ENCODE measurements at places on chromosomes 12 and 14.
A peak's percentile ranks its signal among the peaks of the same experiment; 100 is the strongest.

- no peak for DNase-seq
Observed at GRCh38 chr12:106423291-106423690, 65.7 kb downstream of the POLR3B start.

DNA sequence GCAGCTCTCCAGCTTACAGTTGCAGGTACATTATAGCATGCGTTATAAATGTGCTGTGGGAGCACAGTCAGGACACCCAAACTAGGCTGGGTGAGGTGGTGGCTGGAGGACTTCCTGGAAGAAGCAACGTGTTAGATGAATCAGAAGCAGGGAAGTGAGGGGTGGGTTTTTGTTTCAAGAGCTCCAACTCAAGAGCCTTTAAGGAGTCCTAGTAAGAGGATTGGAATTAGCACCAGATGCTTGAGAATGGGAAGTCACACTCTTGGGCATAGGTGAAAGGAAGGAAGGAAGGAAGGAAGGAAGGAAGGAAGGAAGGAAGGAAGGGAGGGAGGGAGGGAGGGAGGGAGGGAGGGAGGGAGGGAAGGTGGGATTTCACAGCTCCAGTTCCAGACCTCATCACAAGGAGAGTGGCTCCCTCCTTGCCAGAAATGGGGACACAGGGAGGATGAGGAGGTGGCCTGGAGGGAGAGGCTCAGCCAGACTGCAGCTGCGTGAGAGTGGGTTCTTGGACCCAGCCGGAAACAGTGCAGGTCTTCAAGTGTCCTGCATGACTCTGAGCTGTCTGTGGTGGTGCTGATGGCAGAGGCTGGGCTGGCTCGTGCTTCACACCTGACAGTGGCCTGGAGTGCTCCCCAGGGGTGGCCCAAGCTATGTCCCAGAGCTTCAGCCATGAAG, 115.7 kb upstream of the GSC start:
- no peak for DNase-seq

GRCh38 chr12:115444346-115444745, 760.4 kb upstream of the TBX3 start:
- DNase-seq, result no peak

DNA sequence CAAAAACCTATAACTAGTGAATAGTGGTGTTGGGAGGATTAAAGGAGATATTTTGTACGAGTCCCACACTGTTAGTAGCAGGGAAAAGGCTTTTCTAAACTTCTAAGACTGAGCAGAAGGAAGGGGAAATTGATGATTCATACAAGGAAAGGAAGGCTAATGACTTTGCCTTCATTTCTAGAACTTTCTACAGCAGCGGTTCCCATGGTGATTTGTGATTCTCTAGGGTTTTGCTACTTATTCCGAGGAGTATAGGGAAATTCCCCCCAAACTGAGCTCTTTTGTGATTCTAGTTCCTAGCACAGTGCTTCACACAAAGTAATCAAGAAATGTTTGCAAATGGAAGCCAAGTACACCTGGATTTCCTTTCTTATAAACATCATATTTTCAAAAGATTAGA, 23.8 kb upstream of the PWP1 start:
- no peak for DNase-seq

GRCh38 chr12:41794336-41794735, 350.3 kb downstream of the GXYLT1 start:
- DNase-seq, result no peak

DNA sequence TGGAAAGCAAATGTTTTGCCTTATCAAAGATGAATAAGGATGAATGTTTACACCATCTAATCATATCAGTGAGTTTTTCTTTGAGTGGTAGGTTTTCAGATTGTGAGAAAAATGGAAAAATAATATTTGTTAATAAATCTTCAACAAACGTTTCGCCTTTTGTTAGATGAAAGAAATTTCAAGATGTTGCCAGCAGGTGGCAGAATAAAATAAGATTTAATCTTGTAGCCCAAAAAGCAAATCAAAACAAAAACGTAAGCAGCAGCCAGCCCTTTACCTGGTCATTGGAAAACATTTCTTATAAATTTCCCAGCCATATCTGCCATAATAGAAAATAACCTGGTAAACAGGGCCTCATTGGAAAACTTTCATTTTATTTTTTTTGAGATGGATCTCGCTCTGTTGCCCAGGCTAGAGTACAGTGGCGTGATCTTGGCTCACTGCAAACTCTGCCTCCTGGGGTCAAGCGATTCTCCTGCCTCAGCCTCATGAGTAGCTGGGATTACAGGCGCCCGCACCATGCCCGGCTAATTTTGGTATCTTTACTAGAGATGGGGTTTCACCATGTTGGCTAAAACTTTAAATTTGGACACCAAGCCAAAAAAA, 15.4 kb upstream of the TMEM120B start:
- no peak for DNase-seq

DNA sequence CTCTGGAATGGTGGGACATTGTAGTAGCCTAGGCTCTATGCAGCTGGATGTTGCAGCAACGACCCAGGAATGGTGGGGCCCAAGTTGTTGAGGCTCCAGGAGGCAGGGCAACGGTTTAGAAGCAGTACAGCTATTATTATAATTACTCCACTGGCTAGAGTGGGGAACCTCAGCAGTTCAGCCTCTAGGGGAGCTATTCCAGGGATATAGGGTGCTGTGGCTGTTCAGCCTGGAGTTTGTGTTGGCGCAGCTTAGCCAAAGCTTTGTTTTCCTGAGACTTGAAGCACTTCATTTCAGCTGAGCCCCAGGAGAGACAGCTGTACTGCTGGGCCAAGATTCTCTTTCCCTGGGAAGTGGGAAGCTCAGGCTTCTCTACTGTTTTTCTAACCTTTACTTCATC, 1023.0 kb upstream of the ATXN7L3B start:
- DNase-seq, result no peak

DNA sequence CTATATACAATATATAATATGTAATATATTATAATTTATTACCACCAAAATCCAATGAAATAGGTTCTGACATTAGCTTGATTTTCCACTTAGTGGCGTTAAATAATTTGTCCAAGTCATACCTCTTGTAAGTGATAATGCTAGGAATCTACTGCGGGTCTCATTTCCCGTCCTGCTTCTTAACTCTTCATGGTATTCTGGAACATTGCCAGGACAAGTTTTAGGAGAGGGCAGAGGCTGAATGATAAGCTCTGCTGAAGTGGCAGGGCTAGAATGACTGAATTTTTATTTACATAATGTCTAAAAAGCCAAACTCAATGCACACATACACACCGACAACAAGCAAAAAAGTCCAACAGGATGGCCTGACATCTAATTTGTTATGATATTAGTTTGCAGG, 70.4 kb upstream of the PTPRQ start:
- DNase-seq, result no peak

DNA sequence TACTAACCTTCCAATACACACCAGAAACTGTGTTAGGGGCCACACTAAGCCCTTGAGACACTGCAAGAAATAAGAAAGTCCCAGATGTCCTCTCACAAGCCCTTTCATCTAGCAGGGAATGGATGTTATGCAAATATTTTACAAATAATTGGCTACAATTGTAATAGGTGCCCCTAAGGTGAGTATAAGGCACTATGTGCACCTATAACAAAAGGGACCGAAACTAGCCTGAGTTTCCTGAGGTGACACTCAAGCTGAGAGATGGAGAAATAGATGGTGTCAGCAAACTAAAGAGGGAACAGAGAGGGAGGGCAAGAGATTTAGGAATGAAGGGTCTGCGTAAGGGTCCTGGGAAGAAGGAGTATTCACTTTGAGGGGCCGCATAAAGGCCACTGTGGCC, 212.6 kb downstream of the TTC8 start:
- no peak for DNase-seq

- DNase-seq, result no peak
Observed at GRCh38 chr12:66905201-66905600, 226.3 kb upstream of the GRIP1 start.

DNA sequence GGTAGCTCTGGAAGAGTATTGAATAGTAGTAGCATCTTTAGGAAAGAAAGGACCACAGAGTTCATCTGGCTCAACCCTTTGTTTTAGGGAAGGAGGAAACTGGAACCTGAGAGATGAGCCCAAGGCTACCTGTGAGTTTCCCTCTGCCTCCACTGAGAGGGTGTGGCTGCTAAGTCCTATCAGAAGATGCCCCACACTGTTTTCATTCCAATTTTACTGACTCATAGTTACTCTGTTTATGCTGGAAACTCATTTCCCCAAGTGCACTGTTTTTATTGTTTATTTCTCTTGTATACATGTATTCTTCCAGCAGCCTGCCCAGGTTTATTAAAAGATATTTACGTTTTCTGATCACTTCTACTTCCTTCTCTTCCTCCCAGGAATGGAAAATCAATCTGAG, 127.4 kb upstream of the ARHGAP5 start:
- no peak for DNase-seq

- DNase-seq, result no peak
Observed at GRCh38 chr14:76434220-76434619, 58.3 kb downstream of the ESRRB start.

GRCh38 chr14:25110106-25110505, 60.2 kb upstream of the STXBP6 start:
- DNase-seq, result no peak

DNA sequence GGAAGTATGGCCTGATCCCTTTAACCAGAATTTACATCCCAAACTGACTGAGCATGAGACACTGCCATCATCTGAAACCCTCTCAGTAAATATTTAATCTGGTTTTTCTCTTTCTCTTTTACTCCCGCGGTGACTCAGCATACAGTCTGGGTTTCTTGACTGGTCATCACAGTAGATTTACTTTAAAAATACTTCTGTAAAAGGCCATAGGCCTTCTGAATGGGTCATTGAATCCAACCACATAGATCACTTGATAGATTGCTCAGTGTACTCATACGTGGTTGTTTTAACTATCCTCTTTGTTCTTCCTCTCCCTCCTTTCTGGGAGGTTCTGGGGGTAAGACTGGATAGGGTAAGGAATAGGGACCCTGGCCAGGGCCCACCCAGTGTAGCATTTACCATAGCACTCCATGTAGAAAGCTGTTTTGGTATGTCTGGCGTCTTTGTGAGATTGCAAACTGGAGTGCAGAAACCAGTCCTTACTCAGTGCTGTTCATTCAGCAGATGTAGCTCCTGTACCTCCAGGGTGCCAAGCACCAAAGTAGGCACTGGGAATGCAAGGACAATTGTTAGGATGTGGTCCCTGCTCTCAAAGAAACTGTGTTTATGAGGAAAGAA, 165.7 kb downstream of the SRGAP1 start:
- DNase-seq, result no peak

GRCh38 chr12:120677765-120678473, 9.0 kb upstream of the MLEC start:
- DNase-seq, result no peak

DNA sequence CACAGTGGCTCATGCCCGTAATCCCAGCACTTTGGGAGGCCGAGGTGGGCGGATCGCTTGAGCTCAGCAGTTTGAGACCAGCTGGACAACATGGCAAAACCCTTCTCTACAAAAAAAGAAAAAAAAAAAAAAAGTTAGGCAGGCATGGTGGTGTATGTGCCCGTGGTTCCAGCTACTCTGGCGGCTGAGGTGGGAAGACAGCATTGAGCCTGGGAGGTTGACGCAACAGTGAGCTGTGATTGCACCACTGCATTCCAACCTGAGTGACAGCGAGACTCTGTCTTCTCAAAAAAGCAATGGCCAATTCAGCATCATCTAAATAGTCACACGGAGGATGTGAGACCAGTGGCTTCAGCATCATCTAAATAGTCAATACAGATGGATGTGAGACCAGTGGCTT, 10.4 kb upstream of the SAMD4A start:
- no peak for DNase-seq

DNA sequence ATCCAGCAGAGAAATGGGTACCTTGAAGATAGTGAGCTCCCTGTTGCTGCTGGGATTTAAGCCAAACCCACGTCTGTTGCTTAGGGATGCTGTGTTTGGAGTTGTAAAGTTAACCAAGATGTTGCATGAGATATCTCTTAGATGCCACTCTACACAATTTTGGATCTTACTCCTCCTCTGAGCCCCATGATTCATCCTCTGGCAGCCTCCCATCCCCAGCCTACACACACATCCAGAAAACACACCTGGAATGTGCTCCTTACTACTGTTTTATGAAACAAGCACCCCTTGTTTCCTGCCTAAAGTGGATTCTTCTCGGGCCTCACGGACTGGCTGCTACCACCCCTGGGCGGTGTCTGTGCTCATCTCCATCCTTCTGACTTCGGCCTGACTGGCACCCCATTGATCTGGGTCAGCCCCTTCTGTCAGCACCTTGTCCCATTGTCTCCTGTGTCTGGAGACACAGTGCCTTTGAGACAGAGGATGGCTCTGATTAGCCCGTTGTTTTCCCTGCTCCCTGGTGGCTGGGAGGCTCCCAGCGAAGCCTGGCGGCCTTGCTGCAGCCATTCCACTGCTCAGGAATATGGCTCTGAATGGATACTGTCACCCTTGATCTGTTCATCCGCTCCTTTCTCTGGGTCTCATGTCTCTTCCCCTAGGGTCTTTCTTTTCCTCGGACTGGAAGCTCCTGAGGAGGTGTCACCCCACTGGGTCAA, 24.3 kb downstream of the TSPAN9 start:
- DNase-seq, result peak; percentile 53

All from head of caudate nucleus (tissue), 42 donors.